Eye (tissue), 1 donor: ENCODE measurements at places on chromosomes 4 and X.

GRCh38 chr4:183702492-183702891, 43.4 kb downstream of the TRAPPC11 start:
- no peak for DNase-seq

GRCh38 chrX:48779399-48779798, 7.0 kb upstream of the GATA1 start:
- DNase-seq = peak; percentile 22

GRCh38 chr4:61440321-61440720, 240.2 kb downstream of the ADGRL3 start:
- no peak for DNase-seq

DNA sequence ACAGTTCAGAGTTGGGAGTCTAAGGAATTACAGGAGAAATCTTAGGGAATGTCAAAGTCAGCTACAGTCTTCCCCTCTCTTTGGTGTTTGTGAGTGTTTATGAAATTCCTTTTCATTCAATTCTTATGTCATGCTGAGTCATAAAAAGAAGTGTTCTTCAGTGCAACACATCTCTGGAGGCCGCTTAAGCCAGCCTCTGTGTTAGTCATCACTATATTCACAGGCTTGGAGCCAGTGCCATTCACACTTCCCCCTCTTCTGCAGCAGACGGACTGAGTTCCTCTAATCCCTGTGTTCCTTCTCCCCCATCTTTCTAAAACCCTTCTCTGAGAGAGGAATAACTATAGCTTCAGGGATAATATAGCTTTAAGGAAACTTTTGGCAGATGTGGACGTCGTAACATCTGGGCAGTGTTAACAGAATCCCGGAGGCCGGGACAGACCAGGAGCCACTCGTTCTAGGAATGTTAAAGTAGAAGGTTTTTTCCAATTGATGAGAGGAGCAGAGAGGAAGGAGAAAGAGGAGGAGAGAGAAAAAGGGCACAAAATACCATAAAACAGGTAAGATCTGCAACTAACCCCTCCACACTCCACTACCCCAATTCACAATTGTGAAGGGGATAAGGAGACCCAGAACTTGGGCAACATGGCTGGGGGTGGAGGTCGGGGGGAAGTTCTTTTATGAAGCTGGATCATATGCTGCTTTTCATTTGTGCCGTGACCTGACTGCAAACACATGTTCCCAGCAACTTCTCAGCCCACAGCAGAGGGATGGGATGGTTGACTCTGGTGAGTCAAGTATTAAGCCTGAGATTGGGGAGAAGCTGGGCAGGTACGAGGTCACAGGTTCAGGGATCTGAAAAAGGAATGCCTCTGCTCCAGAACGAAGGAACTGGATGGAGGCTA, at the start of gene SRPX2:
TSS of gene SRPX2 (plus strand) at position 244 of the 905 bp plus-strand sequence. CDS start 2,124 bp downstream, outside the sequence.
- peak; percentile 29 for DNase-seq

DNA sequence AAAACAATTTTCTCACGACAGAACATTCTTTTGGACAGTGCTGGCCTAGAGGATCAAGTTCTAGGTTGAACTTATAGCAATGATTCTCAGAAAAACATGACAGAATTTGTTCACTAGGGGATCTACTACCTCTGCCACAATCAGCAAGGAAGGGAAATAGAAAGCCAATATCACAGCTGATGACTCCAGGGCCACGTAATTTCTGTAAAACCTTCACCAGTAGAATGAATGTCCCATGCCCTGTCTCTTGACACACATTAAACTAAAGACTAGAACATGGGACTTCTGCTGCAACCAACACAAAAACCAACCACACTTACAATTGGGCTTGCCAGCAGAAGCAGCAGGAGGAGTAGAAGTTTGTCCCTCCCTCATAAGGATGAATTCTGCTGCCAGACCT, 86.0 kb upstream of the NPFFR2 start:
- no peak for DNase-seq

DNA sequence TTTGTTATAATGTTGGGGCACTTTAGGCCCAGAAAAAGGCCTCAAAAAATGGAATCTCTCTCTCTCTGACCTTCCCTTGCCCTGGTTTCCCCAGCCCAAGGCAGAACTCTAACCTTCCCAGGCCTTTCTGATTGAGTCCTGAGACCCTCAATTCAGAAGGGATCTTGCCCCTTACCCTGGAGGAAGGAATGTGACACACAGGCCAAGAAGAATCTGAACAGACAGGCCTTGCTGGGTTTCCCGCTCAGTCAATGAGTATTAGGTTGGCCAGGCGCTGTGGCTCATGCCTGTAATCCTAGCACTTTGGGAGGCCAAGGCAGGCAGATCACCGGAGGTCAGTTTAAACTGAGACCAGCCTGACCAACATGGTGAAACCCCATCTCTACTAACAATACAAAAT, 27.6 kb downstream of the ELOVL6 start:
- no peak for DNase-seq

DNA sequence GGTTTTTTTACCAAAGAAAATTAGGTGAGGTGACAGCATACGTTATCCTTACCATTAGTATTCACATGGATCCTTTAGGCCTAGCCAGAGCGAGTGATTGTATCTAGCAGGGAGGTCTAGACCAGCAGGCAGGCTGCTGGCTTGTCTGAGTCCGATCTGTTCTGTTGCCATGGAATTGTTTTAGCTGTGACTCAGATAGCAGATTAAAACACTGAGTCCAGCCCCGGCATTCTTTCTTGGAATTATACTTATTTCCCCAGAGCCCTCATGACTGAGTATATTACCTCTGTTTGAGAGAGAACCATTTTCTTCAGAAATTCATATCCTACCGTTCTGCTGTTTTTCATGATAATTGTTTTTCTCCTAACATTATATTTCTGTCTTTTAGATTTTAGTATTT, 37.4 kb downstream of the OCRL start:
- no peak for DNase-seq

DNA sequence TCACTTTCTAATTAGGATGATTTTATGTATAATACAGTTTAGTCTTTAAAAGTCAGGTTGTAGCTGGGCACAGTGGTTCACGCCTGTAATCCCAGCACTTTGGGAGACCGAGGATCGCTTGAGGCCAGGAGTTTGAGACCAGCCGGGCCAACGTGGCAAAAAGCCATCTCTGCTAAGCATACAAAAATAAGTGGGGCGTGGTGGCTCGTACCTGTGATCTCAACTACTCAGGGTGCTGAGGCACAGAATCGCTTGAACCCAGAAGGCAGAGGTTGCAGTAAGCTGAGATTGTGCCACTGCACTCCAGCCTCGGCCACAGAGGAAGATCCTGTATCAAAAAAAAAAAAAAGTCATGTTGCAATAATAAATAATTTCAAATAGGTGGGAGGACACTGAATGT, 364.2 kb downstream of the BMPR1B start:
- no peak for DNase-seq

GRCh38 chrX:9132036-9132638, 98.2 kb upstream of the FAM9B start:
- DNase-seq = no peak

DNA sequence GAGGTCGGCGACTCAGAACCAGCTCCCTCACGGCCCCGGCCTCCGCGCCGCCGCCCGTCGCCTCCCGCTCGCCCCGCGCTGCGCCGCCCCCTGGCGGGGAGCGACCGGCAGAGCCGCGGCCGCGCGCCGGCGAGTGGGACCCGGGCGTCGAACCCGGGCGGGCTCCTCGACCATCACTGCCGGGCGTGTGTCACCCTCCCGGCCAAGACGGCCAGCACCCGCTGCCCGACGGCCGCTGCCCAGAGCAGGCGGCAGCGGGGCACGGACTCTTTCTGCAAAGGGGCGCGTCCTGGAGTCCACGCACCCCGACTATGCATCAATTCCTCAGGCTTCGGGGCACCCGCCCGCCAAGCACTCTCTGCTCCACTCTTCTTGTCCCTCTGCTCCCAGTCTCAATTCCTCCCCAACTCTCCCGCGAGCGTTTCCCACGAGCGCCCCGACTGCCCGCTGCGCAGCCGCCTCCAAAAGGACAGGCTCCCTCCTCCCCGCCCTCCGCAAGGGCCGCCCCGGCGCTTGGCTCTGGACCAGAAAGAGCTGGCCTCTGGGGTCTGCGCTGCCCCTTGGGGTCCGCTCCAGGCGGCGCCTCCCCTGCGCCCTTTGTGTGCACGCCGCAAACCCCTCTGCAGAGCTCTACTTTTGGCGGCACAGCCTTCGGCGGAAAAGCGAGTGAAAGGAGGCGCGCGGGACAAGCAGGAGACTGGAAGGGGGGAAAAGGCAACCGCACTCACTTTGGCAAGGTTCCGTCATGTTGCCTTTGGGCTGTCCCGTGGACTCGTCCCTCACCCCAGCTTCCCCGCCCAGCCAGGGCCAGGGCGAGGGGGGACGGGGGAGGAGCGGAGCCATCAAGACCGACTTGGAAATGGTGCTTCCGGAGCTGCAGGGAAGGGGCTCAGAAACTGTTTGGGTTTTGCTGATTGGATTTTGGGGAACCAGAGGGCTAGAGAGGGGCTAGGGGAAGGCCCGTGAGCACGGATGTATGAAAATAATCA, 1.0 kb downstream of the PDE5A start:
- DNase-seq = peak; percentile 89

DNA sequence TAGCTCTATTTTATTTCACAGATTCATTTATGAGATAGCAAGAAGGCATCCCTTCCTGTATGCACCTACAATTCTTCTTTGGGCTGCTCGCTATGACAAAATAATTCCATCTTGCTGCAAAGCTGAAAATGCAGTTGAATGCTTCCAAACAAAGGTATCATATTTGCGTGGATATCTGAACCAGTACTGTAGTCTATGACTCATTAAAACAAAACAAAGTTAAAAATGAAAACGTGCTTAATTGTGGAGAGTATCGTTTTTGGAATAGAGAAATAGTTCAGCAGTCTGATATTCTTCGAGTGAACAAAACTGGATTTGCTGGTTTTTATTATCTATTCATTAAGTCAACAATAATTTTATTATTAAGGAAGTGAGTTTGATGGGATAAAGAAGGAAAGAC, 6.3 kb downstream of the AFP start:
- no peak for DNase-seq

DNA sequence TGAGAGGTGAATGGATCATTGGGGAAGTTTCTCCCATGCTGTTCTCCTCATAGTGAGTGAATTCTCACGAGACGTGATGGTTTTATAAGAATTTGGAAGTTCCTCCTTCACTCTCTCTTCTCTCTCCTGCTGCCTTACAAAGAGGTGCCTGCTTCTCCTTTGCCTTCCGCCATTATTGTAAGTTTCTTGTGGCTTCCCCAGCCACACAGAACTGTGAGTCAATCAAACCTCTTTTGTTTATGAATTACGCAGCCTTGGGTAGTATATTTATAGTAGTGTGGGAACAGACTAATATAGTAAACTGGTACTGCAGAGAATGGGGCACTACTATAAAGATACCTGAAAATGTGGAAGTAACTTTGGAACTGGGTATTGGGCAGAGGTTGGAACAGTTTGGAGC, 7.8 kb upstream of the CTAG2 start:
- DNase-seq = no peak

DNA sequence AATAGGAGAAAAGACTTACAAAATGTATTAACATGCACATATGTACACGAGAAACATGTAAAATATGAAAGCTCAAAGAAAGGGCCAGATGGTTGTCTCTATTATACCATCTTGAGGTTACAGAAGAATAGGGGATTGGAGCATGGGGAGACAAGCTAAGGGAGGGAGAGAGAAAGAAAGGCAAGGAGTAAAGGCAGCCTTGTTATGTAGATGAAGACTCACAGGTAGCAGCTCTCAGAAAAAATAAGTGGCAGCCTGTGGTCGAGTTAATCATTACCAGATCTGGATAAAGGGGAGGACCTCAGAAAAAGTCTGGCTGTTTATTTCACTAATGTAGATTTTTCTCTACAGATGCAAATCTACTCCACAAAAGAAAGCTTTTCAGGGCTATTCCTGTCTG, 26.6 kb upstream of the PPP1R2C start:
- no peak for DNase-seq

GRCh38 chr4:188092824-188093223, 16.6 kb downstream of the TRIML2 start:
- no peak for DNase-seq

DNA sequence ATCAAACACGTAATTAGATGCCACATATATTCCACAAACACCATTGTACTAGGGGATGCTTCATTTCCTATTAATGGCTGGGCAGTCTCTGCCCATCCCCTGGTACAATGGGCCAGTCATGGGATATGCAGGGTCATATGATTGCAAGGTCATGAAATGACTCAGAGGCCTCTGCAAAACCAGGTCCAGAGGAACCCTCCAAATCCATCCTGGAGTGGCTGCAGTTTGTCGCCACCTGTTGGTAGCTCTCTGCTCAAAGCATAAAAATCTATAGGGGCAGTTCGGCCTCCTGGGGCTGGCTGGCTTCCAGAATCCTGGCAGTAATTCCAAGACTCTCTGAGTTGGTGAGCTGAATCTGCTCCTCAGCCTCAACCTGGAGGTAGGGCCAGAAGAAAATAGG, 22.9 kb upstream of the PUDP start:
- DNase-seq = no peak

- DNase-seq = no peak
Measured at GRCh38 chr4:54527532-54527931, 130.2 kb upstream of the KIT start.

DNA sequence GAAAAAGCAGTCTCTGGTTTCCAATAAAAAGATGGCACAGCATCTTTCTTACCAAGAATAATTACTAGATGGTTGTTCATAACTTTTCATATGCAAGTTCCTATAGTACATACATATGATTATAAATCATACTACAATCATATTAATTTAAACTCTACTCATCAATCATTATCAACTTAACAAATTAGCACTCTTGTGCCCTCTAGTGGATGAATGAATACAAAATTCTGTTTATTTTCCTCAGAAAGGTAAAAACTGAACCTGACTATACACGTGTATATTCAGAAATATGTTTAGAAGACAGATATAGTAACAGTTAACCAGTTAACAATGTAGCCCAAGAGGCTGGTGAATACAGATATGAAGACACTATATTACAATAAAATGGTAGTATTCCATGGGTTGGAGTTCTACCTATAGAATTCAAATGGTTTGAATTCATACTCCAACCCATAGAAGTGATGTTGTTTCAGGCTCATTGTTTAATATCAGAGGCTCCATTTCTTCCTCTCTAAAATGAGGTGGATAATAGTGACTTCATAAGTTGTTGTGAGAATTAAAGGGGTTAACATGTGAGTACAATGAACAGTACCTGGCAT, 100.0 kb downstream of the ADAMTS3 start:
- DNase-seq = peak; percentile 38

- peak; percentile 94 for DNase-seq
Measured at GRCh38 chr4:109302361-109303139, at the start of gene COL25A1. TSS of gene COL25A1 (minus strand) at chr4:109302658.

DNA sequence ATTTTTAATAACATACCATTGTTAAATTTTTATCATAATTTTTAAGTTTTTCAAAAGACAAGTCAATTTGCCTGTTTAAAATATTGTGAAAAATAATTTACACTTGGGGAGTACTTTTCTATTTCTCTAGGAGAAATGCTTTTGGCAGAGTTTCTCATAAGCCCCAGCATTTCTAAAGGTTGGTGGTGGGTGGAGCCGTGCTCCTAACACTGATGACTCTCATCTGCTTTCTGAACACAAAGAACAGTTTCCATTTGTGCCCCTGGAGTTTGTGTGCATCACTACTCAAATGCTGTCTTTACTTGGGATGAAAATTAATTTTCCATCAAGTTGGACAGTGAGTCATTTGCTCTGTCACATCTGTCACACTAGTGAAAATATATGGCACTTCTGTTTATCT, 57.6 kb downstream of the TNIP2 start:
- DNase-seq = no peak
